Karpas-422 (cell line): ENCODE measurements at places on chromosomes 6 and 20.

DNA sequence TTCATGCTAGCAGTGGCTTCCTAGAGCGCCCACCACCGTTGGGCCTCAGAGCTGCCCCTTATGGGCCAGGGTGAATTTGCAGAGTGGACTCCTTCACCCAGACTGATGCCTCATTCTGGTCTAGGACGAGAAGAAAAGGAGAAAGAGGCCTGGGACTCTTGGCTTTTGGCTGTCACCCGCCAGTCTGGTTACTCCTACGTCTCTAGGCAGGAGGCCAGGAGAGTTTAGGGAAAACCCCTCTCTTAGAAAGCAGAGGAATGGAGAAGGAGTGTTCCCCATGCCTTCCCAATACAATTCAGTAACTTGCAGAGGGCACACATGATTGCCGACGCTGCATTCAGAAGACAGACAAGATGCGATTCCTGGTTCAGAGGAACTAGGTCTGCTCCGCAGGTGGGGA is 70.1 kb downstream of the CDC5L start:
- DNase-seq: no peak

- no peak for DNase-seq
Measured at GRCh38 chr6:2197177-2197671, 48.2 kb downstream of the GMDS start.

DNA sequence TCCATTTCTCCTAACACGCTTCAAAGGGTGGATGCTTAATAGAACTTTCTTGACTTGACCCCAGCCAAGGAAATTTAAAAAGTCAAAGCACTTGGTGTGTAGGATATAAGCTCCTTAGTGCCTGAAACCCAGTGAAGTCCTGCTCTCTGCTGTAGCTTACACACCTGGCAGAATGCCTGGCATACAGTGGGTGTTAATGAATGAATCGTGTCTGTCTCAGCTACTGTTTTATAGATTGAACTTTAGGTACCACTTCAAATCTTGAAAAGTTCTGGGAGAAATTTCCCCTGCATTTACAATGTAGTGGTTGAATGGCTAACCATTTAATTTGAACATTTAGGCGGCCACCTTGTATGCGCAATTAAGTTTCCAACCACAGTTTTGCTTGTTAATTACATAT is 70.5 kb upstream of the ZNF217 start:
- no peak for DNase-seq

- no peak for DNase-seq
Measured at GRCh38 chr20:23477223-23477622, 13.7 kb upstream of the CST8 start.

DNA sequence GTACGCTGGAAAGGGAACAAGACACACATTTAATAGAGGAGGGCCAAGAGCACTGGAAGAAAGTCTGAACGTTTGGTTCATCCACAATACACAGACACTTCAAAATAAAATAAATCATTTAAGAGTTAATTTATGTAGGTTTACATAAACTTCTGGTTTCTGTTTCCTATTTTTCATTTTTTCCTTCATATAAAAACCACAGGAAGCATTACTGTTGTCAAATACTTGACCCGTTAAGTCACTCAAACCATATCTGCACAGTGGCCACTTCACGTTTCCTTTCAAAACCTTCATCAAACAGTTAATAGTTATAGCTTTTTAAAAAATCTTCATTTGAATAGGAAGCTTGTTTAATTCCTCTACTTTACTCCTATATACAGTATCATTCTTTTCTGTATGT is 257.6 kb upstream of the THEMIS start:
- no peak for DNase-seq

DNA sequence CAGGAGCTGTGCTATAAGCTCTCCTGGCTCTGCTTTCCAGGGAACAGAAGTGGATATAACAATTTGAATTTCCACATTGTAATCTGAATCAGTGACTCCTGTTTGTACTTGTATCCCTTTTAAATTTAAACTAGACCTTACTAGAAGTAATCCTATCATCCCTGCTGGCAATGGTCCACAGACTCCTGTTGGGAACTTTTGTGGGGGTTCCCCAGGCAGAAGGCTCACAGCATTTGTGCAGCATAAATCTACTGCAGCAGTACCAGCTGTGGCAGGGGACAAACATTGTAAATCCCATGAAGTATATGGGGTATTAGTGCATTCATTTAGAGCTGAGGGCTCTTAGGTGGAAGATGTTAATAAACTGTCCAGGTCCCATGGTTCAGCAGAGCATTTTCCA is 12.0 kb upstream of the PDCD2 start:
- no peak for DNase-seq

GRCh38 chr6:138454981-138455706 is 44.1 kb downstream of the NHSL1 start:
- DNase-seq: no peak

DNA sequence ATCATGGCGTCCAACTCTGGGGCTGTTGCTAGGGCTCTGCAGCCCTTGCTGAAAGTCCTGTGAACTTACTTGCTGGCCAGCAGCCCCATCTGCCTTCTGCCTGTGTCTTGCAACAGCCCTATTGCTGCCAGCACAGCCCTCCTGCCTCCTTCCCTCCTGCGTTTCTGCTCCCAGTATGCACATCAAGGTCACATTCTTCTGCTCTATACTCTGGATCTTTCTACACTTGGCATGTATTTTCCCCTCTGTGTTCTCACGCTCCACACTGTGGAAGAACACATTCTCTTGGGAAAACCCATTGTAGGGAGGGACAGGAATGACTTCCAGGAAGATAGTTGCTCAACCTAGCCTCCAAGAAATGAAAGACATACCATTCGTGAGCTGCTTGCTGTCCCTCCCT is 80.9 kb upstream of the PHACTR2 start:
- DNase-seq: no peak
